NCI-H146 (cell line): ENCODE measurements at places on chromosomes 5 and 9.

DNA sequence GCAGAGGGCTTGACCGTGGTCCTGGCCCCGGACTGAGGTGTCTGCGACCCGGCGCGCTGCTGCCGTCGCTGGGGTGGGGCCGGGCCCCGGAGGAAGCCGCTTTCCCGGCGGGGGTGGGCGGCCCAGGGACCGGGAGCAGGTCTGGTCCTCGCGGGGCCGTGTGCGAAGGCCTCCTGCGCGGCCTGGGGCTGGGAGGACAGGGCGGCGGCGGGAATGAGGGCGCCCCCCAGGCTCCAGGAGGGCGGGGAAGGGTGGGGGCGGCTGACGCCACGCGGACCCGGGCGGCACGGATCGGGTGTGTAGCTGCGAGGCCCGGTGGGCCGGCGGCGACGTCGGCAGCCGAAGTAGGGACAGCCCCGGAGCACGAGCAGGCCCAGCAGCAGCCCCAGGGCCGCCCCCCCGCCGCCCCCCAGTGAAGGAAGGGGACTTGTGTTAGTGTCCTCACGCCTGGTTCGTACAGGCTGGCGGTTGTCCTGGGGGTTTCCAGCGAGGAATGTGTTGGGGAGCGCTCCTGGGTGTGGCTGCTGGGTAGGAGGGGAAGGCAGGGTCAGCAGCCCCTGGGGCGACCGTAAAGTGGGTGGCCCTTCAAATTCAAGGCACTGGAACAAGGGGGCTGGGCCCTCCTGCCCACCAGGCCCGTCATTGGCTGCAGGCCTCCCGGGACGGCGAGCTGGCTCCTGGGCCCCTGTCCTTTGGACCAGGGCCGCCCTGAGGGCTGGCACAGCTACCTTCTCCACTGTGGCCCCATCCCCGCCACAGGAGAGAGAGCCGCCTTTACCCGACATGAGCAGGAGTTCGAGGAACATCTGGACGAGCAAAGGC, 597 bp upstream of the TMEM250 start:
- peak; percentile 34 for DNase-seq

- no peak for DNase-seq
Observed at GRCh38 chr9:123863164-123863855, 66.6 kb downstream of the DENND1A start.

GRCh38 chr5:773517-774264, 10.8 kb downstream of the ZDHHC11B start:
- DNase-seq: no peak

GRCh38 chr9:114196117-114196516, 40.8 kb downstream of the COL27A1 start:
- DNase-seq: no peak

DNA sequence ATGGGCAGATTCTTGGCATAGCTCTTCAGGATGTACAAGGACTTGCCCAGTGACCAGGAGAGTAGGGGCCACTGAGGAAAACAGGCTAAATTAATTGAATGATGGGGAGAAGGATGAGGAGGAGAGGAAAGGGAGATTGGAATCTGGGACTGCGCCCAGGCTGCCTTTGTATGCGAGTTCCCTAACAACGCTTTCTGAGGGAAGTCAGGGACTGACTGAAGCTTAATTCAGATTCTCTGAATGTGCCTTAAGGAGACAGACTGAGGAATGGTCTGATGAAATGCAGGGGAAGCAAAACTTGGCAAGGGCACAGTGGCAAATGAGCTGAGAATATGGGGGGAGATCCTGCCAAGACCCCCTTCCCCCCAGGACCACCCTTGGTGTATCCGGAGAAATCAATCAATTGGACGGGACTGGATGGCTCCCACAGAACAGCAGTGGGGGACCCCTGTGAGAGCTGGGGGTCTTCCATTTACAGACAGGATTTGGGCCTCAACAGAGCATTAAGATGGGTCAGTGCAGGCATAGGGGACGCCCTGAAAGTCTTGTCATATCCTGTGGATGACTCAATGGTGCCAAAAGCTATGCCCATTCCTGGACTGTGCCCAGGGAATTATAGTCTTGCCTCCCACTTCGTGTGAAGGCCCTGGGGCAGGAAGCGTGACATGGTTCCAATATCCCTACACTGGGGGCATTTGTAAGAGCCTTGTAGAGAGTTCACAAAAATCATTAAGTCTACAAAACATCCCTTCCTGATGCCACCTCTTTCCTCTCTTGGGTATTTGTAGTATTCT, 215.5 kb upstream of the TNC start:
- no peak for DNase-seq
